ENCODE measurements at places on chromosomes 1 and 21.
A peak's percentile ranks its signal among the peaks of the same experiment; 100 is the strongest.

DNA sequence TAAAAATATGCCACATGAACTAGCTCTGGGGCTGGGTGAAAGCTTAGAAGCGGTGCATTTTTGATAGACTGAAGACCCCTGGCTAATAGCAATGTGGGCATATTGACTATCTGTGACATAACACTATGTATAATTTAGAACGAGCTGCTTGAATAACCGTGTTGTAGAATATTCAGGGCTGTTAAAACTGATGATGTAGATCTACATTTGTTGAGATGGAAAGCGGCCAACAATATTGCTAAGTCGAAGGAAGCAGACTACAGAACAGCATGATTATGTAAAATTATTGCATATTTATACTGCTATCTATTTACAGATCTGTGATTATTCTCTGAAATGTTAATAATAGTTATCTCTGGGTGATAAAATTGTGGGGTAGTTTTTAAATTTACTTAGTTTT lies 41.1 kb upstream of the BCL10 start:
- DNase-seq, result no peak

GRCh38 chr21:43703035-43703880 lies 15.7 kb upstream of the PDXK start:
- peak; percentile 46 for DNase-seq

DNA sequence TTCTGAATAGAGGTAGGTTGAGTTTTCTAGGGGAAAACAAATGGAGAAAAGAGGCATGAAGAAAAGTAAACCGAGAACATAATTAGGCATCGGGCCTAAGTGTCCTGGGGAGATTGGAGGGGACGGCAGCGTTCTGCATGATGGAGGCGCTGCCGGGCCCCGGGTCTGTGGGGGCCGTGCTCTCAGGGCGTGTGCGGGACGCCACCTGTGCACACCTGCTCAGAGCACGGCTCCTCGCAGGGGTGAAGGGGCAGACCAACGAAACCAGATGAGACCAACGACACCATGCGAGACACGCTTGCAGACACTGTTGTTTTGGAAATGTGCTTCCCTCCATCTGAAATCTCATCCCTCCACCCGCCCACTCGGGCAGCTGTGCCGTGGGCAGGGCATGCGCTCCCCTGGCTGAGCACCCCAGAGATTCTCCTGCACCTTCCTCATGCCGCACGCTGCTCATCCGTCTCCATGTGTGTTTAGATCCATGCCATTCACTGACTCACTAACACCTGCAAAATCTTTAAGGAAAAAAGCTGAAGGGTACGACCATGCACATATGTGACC lies 28.2 kb upstream of the TRAPPC10 start:
- no peak for DNase-seq

GRCh38 chr1:155833665-155834295 lies 23.2 kb downstream of the GON4L start:
- DNase-seq, result no peak

- no peak for DNase-seq
Measured at GRCh38 chr1:245677461-245678240, 522.9 kb downstream of the KIF26B start.

DNA sequence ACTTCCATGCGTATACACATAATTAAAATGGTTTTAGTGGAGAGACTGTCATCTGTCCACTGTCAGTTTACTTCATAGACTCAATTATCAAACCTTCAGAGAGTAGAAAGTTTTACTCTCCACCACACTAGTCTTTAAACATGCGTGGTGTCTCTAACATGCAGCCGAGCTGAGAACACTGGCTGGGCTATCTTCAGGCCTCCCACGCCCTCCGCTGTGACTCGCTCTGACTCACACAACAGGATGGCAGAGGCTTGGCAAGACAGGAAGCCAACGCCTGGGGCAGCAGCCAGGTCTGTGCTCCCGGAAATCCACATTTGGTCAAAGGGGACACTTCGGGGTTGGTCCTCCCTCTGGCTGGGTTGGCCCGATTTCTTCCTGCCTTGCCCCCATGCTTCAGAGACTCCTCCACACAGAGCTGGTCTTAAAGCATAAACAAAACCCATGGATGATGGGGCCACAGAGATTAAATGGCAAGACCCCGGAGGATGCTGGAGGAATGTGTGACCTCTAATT lies 22.7 kb upstream of the IFNGR2 start:
- peak; percentile 91 for DNase-seq

DNA sequence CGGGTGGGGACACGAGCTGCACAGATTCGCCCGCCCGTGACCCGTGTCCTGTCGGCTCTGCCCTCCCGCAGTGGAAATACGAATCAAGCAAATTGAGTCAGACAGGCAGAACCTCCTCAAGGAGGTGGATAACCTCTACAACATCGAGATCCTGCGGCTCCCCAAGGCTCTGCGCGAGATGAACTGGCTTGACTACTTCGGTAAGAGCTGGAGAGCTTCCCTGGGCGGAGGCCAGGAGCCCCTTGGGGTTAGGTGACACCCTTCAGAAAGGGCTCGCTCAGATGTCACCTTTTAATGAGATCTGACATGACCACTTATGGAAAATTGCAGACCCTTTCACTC lies 489 bp downstream of the CDCA8 start:
- no peak for DNase-seq

- DNase-seq, result no peak
Measured at GRCh38 chr1:6512908-6513280, 21.4 kb upstream of the PLEKHG5 start.

DNA sequence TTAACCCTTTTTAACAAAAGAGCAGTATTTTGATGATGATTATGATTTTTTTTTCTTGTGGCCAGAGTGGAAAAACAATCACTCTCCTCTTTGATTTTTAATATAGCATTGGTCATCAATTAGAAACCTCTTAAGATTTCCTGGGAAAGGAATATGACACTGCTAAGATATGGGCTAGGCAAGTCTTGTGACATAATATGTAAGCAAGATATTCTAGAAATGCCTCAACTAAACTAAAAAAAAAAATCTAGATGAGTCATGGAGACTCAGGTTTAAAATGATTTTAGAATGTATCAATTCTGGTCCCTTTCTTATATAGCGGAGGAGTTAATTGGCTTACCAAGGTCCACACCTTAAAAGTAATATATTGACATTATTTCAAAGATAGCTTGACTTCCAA lies 60.3 kb upstream of the JUN start:
- no peak for DNase-seq

DNA sequence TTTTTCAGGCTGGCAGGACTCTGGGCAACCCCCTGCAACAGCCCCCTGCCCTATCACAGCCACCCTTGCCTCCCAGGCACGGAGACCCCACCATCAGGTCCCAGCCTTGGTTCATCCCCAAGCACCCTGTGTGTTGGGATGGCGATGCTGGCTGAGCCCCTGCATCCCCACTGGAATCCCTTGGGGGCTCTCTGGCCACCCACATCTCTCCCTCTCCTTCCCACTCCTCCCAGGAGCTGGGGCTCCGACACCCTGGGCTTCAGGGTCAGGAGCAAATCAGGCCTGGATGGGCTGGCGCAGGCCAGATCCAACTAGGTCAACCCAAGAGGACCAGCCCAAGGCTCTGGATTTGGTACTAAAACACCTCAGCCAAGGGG lies 25.9 kb downstream of the COL6A1 start:
- DNase-seq, result no peak

- DNase-seq, result no peak
Measured at GRCh38 chr1:63190171-63190570, 132.2 kb upstream of the FOXD3 start.

DNA sequence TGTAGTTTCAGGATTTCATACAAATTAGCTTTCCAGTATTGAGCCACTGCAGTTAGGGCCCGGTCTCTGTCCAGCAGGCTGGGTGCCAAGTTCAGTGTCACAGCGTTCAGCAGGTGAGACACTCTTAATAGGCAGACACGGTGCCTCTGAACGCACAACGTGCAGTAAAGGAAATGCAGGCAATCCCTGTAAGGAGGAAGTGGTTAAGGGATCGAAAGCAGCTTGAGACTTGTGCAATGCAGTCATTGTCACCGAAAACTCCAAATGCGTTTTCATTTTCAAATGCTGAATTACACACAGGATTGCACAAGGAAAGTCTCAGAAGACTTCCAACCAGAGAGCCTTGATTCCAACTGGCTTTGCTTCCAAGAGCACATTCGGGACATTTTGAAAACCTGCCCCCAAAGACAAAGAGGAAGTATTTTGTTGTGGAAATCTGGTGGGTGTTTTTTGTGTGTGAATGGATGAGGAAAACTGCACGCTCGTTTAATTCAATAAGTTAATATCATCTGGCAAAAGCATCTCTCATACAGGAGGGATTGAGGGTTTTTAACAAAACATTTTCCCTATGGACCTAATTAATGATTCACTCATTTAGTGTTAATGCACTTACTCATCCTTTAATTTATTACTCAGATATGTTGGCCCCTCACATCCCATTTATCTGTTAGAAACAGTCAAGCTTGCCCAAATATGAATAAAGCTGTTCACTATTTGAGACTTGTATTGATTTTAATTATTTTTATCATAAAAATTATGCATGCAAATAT lies 61.6 kb downstream of the PTGS2 start:
- peak; percentile 33 for DNase-seq

DNA sequence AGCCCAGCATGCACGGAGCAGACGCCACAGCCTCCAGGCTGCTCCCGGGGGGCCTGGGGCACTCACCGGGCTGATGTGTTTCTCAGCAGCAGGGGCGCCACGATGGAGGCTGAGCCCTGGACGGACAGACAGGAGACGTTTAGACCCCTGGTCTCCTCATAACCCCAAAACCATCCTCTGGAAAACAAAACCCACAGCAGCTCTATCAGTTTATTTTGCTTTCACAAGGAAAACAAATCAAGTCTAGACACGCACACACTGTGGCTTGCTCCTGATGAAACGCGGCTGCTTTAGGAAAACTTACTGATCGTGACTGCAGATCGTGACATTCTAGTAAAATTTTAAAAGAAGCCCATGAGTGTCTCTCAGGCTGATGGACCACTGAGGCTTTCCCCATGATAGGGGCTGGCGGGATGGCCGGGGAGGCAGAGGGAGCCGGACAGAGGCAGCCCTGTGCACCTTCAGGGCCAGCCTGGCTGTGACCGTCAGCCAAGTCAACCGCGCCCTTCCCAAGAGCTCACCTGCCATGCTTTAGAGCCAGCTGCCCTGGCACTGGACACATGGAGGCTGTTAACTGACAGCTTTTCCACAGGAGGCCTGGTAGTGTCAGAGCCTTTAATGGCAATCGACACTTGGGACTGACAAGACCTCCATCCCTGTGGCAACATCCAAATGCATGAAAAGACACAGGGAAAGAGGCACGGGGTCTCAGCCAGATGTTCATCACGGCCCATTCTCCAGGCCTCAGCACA lies 5.2 kb downstream of the POFUT2 start:
- no peak for DNase-seq

DNA sequence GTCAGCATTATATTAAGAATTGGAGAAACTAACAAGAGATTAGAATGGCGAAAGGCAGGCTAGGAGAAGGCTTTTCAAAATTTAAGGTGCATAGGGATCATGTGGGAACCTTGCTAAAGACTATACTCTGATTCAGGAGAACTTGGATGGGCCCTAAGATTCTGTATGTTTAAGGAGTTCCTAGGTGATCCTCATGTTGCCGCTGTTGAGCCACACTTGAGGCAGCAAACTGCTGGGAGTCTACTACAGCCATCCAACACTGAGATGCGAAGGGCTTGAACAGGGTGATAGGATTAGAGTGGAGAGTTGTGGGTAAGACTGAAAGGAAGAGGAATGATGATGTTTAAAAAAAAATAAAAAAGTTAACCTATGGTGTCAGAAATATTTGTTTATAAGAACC lies 1013.2 kb downstream of the MRPL39 start:
- DNase-seq, result no peak

DNA sequence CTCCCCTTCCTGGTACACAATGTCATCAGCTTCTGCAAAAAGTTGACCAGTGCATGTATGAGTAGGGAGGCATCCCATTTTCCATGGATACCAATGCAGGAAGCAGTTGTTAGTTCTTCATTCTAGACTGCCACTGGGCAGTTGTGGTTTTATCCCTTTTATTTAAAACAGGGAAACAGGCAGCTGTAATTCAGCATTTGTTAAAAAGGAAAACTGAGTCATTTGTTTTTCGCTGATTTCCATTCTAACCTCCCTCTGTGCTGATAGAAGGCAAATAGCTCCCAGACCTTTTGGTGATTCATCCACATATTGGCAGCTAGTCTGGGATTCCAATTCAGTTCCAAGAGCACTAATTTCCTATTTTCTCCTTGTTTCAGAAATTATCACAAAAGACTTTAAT lies 21.1 kb upstream of the ABCA4 start:
- no peak for DNase-seq

DNA sequence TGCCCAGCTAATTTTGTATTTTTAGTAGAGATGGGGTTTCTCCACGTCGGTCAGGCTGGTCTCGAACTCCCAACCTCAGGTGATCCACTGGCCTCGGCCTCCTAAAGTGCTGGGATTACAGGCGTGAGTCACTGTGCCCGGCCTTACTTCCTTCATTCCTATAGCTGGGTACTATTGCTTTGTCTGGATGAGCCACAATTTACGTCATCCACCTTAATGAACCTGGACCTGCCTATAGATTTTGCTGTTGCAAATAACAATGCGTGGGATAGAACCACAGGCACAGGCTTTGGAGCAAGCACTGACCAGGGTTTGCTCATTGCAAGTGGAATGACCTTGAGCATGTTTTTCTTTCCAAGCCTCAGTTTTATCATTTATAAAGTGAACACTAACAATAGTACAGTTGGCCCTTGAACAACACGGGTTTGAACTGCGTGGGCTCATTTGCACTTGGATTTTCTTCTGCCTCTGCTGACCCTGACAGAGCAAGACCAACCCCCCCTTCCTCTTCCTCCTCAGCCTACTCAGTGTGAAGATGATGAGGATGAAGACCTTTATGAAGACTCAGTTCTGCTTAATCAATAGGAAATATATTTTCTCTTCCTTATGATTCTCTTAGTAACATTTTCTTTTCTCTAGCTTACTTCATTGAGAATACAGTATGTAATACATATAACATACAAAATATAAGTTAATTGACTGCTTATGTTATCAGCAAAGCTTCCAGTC lies 33.3 kb upstream of the BECN2 start:
- no peak for DNase-seq

DNA sequence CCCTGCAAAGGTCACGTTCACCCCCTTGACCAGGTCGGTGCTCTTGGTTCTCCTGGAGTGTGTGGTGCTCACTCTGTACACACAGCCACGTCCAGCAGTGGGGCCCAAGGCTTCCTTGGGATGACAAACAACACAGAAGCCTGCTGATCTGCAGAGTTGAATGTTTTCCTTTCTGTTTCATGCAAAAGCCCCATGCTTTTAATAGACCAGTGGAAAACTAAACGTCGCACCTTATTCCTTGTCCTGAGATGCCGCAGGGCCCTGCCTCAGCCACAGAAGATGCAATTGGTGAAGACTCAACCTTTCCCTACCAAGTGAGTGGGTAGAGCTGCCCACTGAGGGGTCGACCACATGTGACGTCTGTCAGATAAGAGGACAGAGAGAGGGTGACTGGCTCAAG lies 5.8 kb upstream of the PDPN start:
- no peak for DNase-seq

DNA sequence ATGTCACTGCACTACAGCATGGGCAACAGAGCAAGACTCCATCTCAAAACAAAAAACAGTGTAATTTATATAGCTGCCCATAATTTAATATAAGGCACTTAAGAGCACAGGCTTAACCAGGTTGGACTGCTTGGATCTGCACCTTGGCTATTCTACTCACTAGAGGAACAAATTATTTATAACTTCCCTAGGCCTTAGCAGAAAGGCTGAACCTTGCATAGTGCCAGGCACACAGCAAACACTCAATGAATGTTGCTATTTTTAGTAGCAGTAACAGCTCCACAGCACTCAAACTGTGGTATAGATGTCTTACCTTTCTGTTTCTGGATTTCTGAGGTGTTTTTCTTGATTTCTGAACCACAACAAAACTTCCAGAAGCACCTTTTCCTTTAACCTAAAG lies 19.8 kb downstream of the HP1BP3 start:
- no peak for DNase-seq

All from CD4-positive, alpha-beta T cell treated with Interleukin-17A for 4 hours (primary cell).